ENCODE measurements at places on chromosomes 2 and 18. TPM values are rescaled to one million over a fixed set of nuclear protein-coding genes. Genes with fewer than 3 reads are reported as not detected.

DNA sequence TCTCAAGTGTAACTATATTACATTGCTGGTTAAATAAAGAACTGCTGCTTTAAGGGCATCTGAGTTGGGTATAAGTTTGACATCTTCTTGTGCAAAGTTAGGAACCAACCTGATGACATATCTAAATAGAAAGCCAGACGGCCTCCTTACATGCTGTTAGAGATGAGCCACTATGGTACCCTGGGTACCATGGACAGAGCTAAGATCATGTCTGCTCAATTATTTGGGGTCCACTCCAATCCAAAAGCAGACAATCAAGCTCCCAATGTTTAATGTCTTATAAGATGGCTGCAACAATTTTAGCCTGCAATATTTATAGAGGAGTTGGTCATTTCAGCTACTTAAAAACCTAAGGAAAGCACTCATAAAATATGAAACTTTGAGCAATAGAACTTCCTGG lies 86.2 kb downstream of the UPP2 start:
- no peak for DNase-seq

- no peak for DNase-seq
Measured at GRCh38 chr2:1704631-1705556, 39.4 kb downstream of the PXDN start.

- no peak for DNase-seq
Measured at GRCh38 chr2:925309-925708, 25.3 kb upstream of the SNTG2 start.

DNA sequence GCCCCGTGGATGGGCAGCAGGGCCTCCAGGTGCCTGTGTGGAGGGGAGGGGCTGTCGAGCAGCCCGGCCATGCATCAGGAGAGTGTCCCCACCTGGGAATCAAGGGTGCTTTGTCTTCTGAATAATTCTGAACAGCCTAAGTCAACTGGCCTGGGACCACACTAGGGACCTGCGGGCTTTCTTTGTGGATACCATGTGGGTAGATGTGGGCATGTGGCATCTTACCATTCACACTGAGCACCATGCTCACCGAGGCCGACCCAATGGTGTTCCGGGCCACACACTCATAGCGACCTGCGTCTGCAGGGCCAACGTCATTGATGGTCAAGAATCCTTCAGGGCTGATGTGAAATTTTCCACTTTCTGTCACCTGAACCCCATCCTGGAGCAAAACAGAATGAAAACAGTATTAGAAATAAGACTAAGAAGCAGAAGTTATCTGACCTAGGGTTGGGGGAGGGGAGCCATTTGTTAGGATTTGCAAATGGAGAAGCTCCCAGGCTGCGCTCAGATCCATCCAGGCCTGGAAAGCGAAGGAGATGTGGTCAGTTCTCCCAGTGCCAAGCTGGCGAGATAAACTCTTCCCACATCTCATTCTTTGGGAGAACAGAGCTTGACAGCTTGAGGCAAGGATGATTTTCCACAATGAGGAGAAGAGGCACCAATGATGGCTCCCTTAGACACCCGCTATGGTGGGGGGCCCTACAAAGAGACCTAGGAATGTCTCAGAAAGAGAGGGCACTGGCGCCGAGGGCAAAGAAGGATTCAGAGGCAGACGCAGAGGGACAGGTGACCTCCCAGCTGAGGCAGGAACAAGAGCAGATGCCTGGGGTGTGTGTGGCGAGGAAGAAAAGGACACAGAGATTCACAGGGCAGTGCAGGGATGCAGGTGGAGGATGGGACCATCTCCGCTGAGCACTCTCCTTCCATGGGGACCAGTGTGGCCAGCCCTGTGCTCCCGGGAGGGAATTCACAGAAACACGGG lies 83.4 kb downstream of the PXDN start:
- no peak for DNase-seq

Gene SERPINB5
- total RNA-seq, result not detected

GRCh38 chr18:46715062-46715461 lies 41.8 kb downstream of the ST8SIA5 start:
- DNase-seq, result no peak

Gene LYPD1
- total RNA-seq, result not detected

DNA sequence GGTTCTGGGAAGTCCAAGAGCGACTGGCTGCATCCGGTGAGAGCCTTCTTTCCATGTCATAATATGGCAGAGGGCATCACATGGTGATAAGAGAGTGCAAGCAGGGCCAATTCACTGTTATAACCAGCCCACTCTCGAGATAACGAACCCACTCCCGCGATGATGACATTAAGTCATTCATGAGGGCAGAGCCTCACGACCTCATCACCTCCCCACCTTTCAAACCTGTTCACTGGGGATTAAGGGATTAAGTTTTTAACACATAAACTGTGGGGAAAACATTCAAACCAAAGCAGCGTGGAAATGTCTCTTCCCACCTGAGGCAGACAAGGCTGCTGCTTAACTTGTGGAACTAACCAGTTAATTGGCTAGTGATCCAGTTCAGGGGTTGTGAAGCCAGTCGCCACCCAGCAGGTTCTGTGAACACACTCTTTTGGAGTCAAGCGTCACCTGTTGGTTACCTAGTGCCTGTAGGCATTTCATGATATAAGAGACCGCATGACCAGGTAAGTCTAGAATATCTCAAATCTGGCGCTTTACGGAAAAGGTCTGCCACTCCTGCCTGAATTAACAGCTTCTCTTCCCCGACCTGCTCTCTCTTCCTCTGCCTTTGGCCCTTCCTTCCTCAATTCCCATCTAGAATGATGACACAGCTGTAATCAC lies 54.3 kb downstream of the EDAR start:
- no peak for DNase-seq
